ENCODE measurements at places on chromosomes 7 and 10.

GRCh38 chr10:71550628-71551027, 153.9 kb downstream of the CDH23 start:
- DNase-seq: no peak

- DNase-seq: no peak
These were observed 5.1 kb downstream of the LMOD2 start for GRCh38 chr7:123660514-123661354.

DNA sequence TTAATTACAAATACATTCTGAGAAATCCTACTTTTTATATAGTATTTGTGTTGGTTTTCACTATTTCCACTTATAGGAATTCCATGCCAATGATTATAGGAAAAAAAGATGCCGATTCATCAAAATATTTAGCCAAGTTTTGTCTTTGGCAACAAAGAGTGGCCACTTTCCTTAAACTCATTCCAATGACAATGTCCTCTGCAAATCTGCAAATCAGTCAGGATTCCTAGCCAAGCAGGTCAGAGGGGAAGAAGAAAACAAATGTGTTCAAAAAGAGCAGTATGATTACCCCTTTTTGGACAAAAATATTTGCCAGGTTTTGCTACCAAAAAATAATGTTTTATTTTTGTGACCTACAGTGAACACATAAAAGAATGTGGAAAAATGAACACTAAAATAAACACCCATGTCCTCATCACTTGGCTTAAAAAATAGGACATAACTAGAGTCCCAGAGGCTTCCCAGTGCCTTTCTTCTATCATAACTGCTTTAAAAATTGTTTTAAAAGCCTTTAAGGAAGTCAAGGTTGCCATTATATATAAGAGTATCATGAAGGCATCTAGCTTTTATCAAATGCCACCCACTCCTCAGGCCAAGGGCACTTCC, 125.9 kb downstream of the ADAM12 start:
- DNase-seq: no peak

GRCh38 chr7:74619235-74619860, 38.2 kb upstream of the GTF2I start:
- no peak for DNase-seq

GRCh38 chr10:9081961-9082360, 1027.5 kb downstream of the GATA3 start:
- DNase-seq: no peak

- no peak for DNase-seq
These were observed 4.1 kb downstream of the EPDR1 start for GRCh38 chr7:37924491-37925041.

DNA sequence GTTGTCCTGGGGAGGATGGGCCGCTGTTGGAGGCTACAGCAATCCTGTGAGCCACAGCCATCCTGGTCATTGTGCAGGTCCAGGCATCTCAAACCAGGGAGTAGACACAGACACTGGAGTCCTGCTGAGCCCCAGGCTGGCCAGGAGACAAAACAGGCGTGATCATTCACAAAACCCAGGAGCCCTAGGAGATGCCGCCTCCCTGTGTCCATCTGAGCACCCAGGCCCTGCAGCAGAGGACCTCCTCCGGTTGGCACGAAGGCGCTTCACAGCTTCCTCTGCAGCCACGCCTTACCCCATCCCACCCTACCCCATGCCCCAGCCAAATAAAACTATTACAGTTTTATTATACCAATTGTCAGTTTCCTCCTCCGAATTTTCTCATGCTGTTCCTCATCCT, 183.6 kb downstream of the PLXNA4 start:
- no peak for DNase-seq
